ENCODE measurements at places on chromosomes 5 and 9.
A peak's percentile ranks its signal among the peaks of the same experiment; 100 is the strongest.

DNA sequence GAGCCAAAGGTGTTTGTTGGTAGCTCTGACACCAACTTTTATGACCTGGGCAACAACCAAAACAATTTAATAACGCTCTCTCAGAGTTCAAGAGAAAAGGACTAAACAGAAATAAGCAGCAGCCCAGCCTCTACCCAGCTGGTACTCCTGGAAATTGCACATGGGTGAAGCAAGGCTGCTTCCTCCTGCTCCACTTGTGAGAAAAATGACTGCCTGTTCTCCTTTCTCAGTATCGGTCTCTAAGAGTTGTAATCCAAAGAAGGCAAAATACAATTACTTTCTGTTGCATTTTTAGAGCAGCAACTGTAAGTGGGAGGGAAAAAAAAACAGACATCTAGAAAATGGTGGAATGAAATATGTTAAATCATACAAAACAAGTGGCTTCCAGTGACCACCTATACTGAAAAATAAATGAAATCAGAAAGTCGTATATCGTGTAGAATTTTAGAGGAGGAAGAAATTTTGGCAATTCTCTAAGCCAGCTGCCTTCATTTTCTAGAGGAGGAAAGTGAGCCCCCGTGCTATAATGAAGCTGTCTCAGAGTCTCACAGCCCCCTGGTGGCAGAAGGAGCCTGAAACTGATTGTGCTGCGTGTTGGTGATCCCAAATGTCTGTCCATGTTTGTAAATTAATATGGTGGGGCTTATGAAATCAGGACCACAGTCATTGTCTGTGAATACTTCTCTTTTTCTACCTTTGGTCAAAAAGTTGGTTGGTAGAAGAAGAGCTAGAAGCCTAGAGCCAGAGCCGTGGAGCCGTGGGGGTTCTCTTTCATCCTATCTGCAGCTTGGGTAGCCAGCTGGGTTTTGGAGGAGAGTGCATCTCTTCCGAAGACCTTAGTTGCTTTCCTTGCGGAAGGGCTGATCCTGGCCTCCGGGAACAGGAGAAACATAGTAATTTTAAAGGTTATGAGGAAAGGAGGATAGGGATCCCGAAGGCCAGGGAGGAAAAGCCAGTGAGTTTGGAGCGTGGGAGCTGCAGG, 139.9 kb downstream of the PIP5K1B start:
- DNase-seq = peak; percentile 1

DNA sequence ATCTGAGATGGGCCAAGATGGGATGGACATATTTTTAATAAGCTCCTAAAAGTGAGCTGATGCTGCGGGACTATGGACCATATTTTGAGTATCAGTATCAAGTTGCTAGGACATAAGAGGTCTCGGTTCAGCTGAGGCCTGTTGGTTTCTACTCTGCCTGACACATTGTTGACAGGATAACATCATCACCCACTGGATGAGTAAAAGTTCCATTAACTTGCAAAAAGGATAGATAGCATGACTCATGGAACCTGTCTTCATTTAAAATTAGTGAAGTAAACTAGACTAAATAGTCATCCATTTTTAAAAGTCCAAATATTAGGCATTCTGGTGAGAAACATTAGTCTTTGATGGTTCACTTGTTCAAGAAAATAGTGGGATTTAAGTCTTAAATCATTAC, 33.3 kb downstream of the PARP8 start:
- no peak for DNase-seq

- DNase-seq = no peak
Observed at GRCh38 chr9:4832786-4833579, 40.2 kb downstream of the RCL1 start.

DNA sequence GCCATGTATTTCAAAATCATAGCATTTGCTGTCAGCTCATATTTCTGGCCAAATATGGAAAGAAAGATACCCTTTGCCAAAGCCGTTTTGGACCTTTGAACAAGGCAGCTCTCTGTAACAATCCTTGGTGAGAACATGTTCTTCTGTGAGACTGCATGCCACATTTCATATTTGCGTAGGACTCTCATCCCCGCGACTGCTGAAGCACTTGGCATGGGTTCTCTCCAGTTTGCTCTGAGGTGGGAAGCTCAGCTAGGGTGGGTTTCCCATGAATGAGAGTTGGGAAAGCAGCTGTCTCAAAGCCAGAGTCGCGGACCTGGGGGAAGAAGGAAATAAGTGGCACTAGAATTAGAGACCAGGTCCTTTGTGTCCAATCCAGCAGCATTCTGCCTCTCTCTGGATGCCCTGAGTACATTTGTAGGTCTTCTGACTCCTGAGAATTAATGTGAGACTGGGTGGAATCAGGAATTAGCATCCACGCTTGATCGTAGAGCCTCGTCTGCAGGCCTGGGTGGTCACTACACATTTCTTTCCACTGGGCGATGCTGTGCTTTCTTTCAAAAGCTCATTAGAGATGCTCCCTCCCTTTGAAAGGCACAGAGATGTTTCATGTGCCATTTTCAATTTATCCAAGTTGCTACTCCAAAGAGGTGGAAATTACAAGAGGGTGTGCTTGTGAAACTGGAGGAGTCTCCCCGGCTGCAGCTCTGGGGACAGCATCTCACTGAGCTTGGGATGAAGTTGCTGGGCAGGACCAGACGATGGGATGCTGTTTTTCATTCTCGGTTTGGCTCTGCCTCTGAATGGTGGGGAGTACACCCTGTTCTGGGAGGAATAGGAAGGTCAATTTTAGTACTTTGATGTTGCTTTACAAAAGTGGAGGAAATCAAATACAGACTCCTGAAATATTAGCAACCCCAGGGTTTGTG, 197.2 kb downstream of the GADD45G start:
- no peak for DNase-seq

DNA sequence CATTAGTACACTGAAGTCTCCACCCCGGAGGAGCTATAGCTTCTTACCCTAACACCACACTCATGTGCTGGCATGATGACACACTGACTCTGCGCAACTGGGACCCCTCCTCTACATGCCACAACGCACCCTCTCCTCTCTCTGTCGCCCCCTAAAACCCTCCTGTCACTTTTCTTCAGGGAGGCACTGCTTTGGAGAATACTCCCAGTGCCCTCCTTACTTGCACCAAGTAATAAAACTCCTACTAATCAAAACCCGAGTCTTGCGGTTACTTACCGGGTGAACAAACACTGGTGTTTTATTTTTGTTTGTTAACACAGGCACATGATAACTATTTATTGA, 12.6 kb upstream of the STXBP1 start:
- DNase-seq = no peak
